ENCODE measurements at places on chromosomes 1 and 21.

DNA sequence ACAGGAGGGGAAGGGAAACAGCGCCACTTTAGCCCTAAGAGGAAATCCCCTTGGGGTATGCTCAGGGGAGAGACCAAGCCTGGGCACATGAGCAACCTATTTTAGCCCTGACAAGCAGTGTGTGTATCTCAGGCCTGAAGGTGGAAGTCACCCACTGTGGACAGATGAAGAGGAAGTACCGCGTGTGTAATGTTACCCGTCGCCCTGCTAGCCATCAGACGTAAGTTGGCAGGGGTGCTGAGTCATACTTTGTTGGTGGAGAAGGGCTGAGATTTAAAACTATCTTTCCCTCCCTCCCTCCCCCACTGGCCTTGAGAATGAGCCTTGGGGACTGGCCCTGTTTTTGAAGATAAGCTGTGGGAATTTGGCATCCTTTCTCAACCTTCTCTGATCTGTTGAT is 11.2 kb downstream of the AGO1 start:
- DNase-seq: no peak

DNA sequence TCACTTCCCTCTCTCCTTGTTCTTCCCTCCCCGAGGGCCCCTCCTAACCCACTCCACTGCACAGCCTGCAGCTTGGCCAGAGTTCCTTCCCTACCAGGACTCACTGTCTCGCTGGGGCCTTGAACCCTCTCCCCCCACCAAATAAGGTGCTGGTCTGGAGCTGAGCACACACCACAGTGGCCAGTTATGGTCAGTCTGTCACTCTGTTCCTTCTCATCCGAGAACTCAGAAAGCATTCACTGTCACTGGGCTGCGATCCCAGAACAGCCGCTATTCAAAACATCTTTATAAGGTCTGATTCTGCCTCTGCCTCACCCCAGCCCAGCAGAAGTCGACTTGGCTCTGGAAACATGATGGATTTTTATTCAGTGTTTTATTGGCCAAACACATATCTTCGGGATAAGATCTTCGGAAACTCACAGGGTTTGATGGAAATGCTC is 19.8 kb upstream of the LBR start:
- DNase-seq: no peak

DNA sequence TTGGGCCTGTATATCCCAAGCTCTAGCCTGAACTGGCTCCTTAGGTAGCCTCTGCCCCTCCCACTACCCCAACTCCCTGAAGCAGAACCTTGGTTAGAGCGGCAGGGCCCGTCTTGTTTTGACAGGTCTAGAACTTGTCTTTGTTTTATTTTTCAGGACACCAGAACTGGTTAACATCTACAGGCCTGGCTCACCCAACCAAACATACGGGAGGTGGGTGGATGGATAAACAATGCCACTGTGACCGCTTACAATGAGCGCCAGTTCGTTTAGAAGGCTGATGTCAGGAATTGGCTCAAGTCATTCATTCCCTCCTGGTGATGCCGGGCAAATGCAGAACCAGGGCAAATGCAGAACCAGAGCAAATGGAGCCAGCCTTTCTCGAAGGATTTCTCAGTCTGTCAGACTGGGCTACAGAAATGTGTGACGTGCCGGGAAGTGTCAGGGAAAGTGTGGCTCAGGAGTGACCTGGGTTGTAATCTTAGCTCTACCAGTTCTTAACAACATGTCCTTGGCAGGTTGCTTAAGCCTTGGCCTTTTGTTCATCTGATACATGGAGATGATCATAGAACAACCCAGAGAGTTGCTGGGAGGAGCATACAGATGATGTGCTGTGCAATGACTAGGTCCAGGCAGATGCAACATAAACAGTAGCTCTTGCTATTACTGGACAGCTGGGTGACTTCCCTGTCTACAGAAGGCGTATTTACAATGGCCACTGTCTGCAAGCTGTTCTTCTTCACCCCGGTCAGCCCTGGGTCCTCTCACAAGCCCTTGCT is 30.5 kb upstream of the BTG2 start:
- DNase-seq: no peak

DNA sequence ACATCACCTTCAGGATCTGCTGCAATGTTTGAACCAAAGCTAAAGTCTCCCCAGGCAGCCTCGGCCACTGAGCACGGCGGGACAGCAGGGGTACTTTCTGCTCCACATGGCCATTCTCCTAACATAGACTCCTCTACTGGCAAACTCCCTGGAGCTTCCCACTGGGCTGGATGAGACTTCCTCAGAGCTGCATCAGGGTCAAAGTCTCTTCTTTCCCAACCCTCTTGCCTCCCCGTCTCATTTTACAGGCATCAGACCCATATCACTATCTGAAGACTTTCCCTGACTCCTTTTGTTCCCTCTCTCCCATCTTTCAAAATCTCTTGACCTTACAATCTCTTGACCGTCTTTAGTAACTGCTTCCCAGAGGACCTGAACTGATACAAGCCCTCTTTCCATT is 42.2 kb upstream of the KIRREL1 start:
- no peak for DNase-seq

DNA sequence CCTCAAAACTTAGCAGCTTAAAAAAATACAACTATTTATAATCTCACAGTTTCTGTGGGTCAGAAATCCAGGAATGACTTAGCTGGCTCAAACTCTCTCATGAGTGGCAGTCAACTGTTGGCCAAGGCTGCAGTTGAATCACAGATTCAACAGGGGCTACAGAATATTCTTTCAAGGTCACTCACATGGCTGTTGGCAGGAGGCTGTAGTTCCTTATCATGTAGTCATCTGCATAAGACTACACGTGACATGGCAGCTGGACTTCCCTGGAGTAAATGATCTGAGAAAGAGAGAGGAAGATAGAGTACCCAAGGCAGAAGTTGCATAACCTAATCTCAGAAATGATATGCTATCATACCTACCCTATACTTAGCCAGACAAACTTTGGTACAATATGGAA is 75.2 kb upstream of the TSPAN2 start:
- DNase-seq: no peak

DNA sequence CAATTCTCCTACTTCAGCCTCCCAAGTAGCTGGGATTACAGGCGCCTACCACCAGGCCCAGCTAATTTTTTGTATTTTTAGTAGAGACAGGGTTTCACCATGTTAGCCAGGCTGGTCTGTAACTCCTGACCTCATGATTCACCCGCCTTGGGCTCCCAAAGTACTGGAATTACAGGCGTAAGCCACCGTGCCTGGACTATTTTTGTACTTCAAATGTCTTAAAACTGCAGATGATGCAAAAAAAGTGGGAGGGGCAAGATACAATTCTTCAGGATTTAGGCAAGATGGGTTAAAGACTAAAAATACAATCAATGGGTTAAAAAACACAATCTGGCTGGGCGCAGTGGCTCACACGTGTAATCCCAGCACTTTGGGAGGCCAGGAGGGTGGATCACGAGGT is 4.7 kb downstream of the SCAF4 start:
- DNase-seq: no peak

- DNase-seq: no peak
Observed at GRCh38 chr1:91018006-91018405, 3.8 kb downstream of the ZNF644 start.

DNA sequence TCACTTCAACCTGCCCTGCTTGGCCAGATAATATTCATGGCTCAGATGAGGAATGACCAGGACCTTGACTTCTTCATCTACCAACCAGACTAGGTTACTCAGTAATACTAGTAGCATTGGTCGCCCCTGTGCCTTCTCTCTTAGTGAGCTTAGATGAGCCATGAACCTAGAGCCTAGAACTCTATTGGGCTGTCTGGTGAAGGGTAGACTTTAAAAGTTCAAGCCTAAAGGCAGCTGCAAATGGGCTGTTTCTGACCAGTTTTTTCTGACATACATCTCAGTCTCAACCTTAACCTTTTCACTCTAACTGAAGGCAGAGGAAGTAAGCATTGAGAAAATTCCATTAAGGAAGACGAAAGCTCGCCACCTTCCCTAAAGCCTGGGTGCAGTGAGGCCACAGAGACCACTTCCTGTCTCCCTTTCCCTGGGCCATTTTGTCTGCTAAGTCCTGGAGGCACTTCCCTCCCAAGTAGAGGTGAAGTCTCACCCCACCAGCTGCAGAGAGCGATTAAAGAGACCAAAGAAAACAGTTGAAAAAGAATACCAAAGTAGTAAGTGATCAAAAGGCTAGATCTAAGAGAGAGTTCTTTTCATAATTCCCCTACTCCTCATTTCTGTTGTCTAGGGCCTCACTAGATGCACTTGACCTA is 53.3 kb downstream of the MTR start:
- DNase-seq: no peak

DNA sequence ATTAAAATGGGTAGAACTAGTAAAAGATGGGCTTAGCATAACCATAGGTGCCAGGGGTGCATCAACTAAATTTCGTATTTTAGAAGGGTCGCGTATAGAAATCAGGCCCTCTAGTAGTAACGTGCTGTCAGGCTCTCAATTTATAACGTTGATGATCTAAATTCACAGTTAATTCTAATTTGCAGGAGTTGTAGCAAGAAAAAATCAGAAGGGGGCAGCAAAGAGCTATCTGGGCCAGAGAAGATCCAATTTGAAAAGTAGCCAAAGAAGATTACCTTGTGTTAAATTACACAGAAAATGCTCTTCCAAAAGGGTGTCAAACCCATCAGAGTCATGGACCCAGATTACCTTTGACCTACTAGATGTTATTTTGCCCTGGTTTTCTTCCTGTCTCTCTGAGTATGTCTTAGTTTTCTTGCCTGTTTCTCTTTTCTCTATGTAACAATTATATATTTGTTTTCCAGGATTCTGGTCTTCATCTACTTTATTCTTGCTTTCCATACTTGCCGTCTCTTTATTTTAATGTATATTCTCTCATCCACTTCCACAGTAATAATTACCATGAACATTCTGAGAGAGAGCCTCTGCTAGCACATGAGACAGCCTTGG is 1030.9 kb downstream of the AMY1C start:
- DNase-seq: no peak

GRCh38 chr1:240092301-240093119 is 827 bp downstream of the FMN2 start:
- DNase-seq: no peak

DNA sequence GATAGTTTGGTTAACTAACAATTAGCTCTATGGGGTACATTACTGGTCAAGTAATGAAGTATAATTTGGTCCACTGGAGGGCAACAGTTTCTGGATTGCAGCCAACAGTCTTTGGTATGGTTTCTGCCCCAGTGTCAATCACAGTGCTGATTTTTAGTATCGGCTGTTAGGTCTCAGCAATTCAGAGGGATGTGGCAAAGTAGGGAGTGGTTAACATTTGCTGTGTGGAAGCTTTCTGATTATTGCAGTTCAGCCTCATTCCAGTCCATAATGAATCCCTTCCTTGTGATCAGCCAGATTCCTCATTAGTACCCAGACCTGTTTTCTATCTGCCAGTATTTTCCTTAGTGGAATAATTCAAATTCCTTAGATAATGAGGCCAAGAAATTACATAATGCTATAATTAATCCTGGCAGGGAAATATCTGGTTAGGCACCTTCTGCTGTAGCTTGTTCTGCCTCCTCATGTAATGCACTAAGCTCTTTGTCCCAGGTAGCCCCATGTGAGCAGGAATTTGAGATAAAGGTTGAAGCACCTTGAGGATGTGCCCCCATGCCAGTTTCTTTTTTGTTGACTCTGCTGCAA is 14.0 kb downstream of the F3 start:
- no peak for DNase-seq

GRCh38 chr1:145751491-145752037 is 32.3 kb downstream of the CD160 start:
- DNase-seq: no peak

DNA sequence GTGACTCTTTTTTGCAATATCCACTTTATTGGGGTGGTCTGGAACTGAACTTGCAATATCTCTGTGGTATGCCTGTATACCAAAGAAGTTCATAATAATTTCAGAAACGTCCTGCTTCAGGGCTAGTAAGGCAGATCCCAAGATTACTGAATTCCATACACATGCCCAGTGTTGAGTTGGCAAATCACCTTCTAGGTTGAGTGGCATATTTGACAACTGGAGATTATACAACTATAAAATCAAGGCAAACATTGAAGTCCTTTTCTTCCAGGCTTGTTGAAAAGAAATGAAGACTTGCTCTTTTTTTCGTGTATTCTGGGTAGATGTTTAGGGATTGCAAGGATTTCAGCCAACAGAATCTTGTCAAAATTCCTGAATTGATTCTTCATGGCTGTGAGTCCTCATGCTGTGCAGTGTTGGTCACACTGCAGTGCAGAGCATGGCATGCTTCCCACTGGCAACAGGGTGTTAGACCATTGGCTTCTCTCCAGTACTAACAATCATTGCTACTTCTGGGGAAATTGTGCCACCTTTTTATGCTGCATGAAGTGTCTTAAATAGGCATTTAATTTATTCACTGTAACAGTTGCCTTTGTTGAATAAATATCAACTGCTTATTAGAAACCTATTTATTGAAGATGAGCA is 367.1 kb upstream of the ADGRL4 start:
- no peak for DNase-seq

DNA sequence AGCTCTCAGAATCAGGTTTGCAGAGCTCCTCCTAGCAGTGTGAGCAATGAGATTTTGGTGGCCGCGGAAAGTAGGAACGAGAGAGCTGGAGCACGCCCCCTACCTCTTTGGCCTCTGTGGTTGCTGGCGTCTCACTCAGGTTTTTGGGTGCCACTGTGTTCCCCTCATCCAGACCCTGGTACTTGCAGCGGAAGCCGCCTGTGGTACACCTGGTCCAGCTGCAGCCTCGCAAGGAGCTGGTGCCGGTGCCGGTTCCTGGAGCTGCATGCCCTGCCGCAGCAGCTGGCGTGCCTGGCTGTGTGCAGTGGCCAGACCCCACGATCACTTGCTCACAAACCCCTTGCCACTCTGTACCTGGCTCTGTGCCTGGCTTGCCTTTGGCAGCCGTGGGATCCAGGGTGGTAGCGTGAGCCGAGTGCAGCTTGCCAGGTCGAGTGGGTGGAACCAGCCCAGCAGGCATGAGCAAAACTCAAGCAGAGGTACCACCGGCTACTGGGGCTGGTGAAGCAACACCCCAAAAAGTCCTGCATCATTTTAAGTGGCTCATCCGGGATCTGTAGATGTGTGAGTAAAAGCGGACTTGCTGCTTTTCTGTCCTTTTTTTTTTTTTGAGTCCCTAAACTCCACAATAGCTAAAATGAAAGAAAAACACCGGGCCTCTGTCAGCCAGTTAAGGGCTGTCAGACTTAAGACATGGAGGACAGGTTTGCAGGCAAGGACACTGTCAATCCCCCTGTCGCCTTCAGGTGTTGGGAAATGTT is 844.9 kb downstream of the KCNT2 start:
- DNase-seq: no peak

DNA sequence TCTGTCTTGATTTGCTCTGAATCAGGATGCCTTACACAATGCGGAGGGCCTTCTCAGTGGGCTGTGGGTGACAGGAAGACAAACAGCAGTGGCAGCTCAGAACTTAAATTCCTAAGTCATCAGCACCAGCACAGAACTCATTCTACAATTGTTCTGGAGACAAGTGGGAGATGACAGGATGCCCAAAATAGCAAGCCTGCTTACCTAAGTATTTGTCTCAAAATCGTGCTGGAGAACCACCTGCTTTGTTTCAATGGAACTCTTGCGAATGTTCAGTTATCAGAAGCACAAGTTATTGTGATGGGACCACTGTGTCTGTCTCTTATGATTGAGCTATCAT is 76.1 kb downstream of the VCAM1 start:
- DNase-seq: no peak

GRCh38 chr1:83927061-83927460 is 71.9 kb downstream of the TTLL7 start:
- DNase-seq: no peak

- DNase-seq: no peak
Observed at GRCh38 chr1:5371270-5371669, 621.0 kb downstream of the NPHP4 start.

All from stimulated activated CD4-positive, alpha-beta T cell treated with anti-CD3 and anti-CD28 coated beads, Interleukin-1b, Interleukin-23, amount 100 ng/mL, for 1 hour (primary cell).